ENCODE measurements at places on chromosomes 12 and 14. TPM values are rescaled to one million over a fixed set of nuclear protein-coding genes. Genes with fewer than 3 reads are reported as not detected.

DNA sequence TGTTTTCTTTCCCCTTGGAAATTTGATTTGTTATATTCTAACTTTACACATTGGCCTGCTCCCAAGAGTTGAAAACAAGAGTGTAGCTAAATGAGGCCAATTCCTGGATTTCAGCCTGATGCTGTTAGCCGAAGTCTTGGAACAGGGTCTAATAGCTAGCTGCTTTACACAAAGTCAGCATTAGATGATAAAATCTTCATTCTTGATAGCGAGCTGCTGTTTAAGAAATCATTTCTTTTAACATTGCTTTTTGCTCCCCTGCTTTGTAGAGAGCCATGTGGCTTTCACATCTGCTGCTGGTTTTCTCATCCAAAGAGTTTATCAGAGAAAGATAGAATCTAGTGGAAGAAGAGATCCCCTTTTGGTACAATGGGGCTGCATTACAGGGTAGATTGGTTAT is 22.3 kb downstream of the FBXW8 start:
- DNase-seq = no peak
- H3K36me3 ChIP-seq = peaks cover 5% of the 10 kb centered on the region
- H3K27me3 ChIP-seq = no peaks in the 10 kb centered on the region

DNA sequence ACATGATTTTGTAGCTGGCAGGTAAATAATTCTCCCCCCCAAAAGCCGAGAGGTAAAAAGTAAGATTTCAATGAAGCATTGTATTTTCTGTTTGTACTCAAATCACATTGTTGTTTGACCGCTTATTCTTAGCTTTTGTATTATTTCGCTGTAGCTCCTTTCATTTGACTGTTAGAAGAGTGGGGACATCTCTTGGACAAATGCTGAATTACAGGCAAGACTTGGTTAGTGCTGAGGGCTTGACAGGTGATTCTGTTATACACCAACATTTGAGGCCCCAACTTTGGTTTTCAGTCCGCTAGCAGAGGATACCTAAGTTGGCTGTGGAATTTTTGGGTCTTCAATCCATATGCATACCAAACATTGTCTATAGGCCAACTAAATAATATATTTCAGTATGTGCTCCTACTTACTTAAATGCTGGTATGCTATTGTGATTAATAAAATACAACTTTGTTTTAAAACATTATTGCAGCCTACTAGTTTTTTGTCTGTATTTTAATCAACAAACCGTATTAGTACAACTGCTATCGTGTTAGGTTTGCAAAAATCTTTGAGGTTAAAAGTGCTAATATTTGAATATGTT is 102.2 kb downstream of the ERC1 start:
- peak; percentile 38 for DNase-seq
- no peak overlapping the region for H3K4me3 ChIP-seq
- no peaks in the 10 kb centered on the region for H3K4me1 ChIP-seq
- no peak overlapping the region for H3K27ac ChIP-seq
- no peaks in the 10 kb centered on the region for H3K27me3 ChIP-seq
- no peaks in the 10 kb centered on the region for H3K36me3 ChIP-seq

GRCh38 chr14:81454572-81455218 is 54.6 kb upstream of the STON2 start:
- H3K27ac ChIP-seq = no peak overlapping the region
- no peak for DNase-seq
- no peaks in the 10 kb centered on the region for H3K27me3 ChIP-seq
- no peaks in the 10 kb centered on the region for H3K36me3 ChIP-seq
- no peaks in the 10 kb centered on the region for H3K4me1 ChIP-seq

OVCH1 gene
- not detected for total RNA-seq

DNA sequence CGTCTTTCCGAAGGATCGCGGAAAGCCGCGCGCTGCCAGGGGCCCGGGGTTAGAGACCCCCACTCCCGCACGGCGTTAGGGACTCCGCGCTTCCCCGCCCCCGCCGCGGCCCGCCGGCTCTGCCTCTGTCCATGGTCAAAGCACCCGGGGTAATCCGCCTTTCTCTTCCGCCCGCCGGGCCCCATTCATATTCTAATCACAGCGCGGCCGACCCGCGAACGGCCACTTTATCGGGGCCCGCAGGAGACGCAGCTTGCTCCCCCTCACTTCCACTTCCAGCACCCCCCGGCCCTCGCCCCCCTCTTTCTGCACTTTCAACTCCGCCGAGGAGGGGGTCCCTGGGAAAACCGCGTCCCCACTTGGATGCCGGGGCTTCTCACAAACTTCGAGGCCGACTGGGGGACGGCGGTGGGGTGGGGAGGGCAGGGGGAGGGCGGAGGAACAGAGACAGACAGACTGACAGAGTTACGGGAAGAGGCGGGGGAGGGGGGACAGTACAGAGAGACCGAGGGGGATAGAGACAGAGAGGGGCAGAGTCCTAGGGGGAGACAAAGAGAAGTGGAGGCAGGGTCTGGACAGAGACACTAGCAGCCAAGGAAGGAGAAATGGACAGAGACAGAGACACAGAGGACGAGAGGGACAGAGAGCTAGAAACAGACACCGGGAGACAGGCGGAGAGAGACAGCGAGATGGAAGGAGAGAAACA is 1.1 kb upstream of the RFX4 start:
- H3K27me3 ChIP-seq = peaks cover 19% of the 10 kb centered on the region
- H3K36me3 ChIP-seq = no peaks in the 10 kb centered on the region
- H3K27ac ChIP-seq = no peak overlapping the region
- no peak for DNase-seq

DLK1 gene
- not detected for total RNA-seq

GRCh38 chr12:93514853-93515252 is 47.5 kb downstream of the MRPL42 start:
- no peak overlapping the region for H3K4me3 ChIP-seq
- no peaks in the 10 kb centered on the region for H3K27me3 ChIP-seq
- H3K27ac ChIP-seq = no peak overlapping the region
- H3K36me3 ChIP-seq = no peaks in the 10 kb centered on the region

TNFAIP2 gene
- total RNA-seq = 0.70 TPM

DNA sequence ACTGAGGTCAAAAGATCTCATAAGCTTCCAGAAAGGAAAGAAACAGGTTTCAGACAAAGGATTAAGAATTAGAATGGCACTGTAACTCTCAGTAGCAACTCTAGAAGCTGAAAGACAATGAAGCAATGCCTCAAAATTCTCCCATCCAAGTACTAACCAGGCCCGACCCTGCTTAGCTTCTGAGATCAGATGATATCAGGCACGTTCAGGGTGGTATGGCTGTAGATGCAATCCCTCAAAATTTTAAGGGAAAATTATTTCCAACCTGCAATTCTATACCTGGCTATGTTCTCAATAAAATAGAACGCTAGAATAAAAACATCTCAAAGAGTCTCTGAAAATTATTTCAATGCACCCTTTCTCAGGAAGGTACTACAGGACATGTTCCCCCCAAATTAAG is 19.6 kb downstream of the NOXRED1 start:
- H3K27me3 ChIP-seq = no peaks in the 10 kb centered on the region
- H3K4me1 ChIP-seq = no peaks in the 10 kb centered on the region
- H3K36me3 ChIP-seq = no peaks in the 10 kb centered on the region
- DNase-seq = no peak
- no peak overlapping the region for H3K27ac ChIP-seq
- H3K4me3 ChIP-seq = no peak overlapping the region

DNA sequence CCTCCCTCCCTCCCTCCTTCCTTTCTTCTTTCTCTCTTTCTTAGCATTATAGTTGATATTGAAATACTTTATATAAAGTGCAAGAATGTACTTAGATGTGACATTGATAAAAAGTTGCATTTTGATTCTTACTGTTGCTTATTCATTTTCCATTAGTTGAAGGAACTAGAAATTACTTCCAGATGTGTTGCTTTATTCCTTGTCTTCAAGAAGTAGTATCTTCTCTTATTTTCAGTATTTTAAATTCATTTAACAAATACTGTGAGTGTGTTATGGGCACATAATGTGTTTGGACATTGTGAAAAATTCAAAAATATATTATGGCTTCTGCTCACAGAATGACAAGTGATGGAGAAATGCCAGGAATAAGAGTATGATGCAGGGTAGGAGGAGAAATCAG is 45.6 kb downstream of the TRMT5 start:
- DNase-seq = no peak
- no peaks in the 10 kb centered on the region for H3K27me3 ChIP-seq
- H3K27ac ChIP-seq = no peak overlapping the region
- no peaks in the 10 kb centered on the region for H3K4me1 ChIP-seq
- H3K36me3 ChIP-seq = no peaks in the 10 kb centered on the region
- H3K4me3 ChIP-seq = no peak overlapping the region

TBX5 gene
- total RNA-seq = not detected

- H3K27ac ChIP-seq = no peak overlapping the region
- H3K4me3 ChIP-seq = no peak overlapping the region
- no peaks in the 10 kb centered on the region for H3K27me3 ChIP-seq
- DNase-seq = no peak
Measured at GRCh38 chr12:3035171-3035570, 42.0 kb upstream of the TSPAN9 start.

DNA sequence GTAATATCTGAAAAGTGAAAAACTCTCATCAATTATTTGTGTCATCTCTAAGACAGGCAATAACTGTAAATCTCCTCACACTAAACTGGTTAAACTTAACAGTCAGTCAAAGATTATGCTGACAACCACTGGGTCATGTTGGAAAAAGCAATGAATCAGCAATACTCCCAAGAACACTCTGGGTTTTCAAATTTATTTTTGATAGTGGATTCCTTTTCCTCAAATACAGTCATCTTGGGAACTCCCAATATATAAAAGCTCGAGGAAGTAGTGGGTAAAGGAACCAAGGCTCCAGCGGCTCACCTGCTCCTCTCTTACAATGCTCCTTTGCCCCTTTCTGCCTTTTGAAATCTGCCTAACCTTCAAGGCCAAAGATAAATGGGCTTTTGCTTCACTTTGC is 70.0 kb downstream of the ARMH4 start:
- no peaks in the 10 kb centered on the region for H3K4me1 ChIP-seq
- no peaks in the 10 kb centered on the region for H3K27me3 ChIP-seq
- no peak for DNase-seq
- H3K27ac ChIP-seq = no peak overlapping the region
- H3K36me3 ChIP-seq = no peaks in the 10 kb centered on the region

IGF1 gene
- total RNA-seq = 1.4 TPM
